ENCODE measurements at places on chromosomes 3 and 15.

GRCh38 chr15:83312071-83312470, 27.6 kb upstream of the BNC1 start:
- DNase-seq: no peak

DNA sequence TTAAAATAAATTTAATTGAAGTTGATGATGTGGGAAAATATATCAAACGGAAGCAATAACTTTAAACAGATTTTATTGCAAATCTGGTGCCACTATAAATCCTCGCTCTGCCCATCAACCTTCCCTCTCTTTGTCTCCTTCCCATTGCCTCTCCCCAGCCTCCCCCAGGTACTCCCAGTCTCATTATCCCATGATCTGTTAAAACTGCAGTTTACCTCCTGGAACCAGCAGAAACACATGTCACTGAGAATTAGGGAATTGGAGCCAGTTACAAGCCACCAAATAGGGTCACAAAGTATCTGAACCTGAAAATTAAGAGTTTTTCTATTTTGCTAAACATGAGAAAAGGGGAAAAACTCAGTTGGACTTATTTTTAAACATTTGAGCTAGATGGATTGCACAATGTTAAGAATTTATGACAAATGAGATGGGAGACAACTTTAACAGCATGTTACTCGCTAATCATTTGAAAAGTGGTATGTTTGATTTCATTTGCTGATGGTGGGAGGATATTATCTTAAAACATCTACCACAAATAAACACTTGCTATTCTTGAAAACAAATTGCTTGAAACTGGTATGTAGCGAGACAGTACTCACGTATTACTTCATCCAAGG, 2.4 kb downstream of the PLCH1 start:
- no peak for DNase-seq

GRCh38 chr3:195028877-195029606, 241.9 kb downstream of the XXYLT1 start:
- DNase-seq: no peak

DNA sequence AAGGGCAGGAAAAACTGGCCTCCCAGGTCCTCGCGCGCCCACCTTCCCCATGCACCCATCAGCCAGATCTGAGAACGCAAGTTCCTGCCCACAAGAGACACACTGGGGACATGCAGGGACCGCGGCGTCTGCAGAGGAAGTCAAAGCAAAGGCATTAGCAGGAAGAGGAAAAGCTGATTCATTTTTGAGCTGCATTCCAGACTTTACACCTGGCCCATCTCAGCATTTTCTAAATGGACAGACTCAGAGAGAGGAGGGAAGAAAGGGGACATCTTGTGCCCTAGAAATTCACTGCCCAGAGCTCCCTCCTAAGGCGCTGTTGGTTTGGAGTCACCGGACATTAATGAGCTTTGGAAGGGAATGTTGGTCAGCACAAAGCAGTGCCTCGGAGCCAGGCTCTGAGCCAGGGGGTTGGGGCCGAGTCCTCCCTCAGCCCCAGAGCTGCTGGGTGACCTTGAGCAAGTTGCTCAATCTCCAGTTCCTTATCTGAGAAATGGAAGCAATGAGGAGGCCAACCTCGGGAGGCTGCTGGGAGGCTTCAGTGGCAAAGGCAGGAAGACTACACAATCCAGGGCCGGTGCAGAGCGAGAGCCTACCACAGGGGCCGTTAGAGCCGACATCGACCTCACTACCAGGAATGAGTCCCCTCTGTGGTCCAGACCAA, 150.5 kb upstream of the IQSEC1 start:
- DNase-seq: no peak

DNA sequence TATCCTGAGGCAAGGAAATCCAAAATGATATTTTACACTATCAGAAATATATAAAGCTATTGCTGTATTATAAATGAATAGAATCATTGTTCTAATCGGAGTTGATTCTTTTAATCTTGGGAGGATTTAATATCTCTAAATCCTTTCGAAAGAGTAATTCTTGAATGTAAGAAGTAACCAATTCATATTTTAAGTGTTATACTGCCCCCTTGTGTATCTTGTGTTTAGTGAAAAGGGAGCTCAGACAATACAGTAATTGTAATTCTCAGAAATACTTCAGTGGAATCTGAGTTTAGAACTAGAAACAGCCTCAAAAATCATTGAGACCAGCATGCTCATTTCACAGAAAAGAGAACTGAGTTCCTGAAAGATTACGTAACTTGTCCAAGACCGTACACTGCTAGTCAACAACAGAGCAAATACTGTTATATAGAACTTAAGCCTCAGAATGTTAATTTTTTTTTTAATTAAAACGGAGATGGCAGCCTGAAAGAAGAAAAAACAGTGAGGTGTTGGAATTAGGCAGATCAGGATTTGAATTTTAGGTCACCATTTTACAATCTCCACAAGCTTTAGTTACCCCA, 42.9 kb downstream of the PLCH1 start:
- DNase-seq: peak; percentile 72

DNA sequence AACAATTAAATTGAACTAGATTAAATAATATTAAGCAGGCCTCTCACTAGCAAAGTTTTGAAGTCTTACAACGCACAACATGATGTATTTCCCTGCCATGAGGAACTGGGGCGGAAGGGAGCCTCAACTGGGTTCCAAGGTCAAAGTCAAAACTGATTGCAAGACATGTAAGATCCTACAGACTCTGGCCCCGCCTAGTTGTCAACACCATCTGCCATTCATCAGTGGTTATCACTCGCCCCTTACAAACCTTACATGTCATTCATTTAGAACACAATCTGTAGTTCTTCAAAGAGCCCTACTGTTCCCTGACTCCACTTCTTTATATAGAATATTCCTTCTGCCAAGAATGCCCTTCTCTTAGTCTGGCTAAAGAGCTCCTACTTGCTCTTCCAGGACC, 10.0 kb downstream of the ATP13A3 start:
- DNase-seq: no peak

DNA sequence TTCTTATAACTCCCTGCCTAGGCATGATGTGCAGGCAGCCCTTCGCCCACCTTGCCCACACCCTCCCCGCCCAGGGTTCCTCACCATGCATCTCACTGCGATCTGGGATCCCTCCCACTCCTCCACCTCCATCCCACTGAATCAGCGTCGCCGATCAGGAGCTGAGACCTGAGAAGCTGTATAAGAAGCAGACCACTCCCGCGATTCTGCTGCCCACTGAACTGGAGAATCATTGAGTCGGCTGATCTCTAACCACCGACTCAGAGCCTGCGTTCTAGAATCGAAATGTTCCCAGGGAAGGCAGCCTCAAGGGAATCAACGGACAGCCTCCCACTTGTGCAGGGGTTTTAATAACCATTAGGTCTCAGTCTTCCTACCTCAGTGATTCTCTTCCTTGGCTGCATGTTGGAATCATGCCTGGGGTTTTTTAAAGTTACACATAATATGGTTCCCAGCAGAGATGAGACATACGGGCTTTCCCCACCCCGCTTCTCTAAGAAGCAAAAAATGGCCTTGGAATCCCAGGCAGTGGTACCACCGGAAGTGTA, 60.2 kb downstream of the TMEM44 start:
- no peak for DNase-seq

- DNase-seq: peak; percentile 19
Observed at GRCh38 chr3:196274585-196274984, 12.9 kb downstream of the PCYT1A start.

DNA sequence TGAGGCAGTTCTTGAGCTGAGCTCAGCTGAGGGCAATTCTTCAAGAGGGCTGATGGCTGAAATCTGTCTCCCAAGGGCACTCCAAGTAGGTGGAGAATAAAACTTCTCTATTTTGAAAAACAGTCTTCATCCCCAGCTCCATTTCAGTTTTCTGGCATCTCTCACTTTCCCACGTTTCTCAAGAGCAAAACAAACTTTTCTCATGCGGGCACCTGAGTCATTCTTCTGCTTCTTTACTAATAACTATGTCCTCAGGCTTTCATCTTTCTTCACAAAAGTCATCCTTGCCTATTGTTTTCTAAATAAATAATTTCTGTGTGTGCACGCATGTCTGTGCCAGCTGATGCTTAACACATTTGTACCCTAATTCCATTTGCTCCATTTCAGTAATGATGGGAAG, 96.1 kb upstream of the NUDT16 start:
- no peak for DNase-seq

All from putamen (tissue), 1 donor.